Esophagus squamous epithelium (tissue), 5 donors: ENCODE measurements at places on chromosomes 5 and 9. TPM values are rescaled to one million over a fixed set of nuclear protein-coding genes. Genes with fewer than 3 reads are reported as not detected.
A peak's percentile ranks its signal among the peaks of the same experiment; 100 is the strongest.

STXBP1 gene
- total RNA-seq = 36.1 TPM

PCDHGB5 gene
- total RNA-seq = 7.2 TPM

ANKRD33B gene
- total RNA-seq = 2.7 TPM

WNT8A gene
- total RNA-seq = not detected

FIBCD1 gene
- total RNA-seq = not detected

- H3K27me3 ChIP-seq = no peaks in the 10 kb centered on the region
- no peaks in the 10 kb centered on the region for H3K4me1 ChIP-seq
- H3K4me3 ChIP-seq = no peak overlapping the region
- H3K36me3 ChIP-seq = no peaks in the 10 kb centered on the region
Measured at GRCh38 chr9:86822006-86822801, 125.1 kb downstream of the GAS1 start.

DNA sequence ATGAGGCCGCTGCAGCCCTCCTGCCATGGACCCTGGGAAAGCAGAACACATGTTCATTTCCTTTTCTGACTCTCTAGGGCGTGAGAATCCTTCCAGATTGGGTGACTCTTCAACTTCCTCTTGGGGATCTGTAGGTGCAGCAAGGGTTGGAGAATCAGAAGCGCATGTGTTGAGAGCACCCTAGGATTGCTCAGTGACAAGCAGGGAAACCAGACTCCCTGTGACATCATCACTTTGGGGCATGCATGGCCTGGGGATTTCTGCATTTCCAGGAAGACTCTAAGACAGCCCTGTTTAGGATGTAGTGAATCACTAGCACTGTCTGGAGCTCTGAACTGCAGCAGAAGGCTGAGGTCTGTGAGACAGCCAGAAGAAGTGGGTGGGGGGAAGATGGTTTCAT, 15.1 kb upstream of the LCP2 start:
- no peak overlapping the region for H3K27ac ChIP-seq
- H3K27me3 ChIP-seq = no peaks in the 10 kb centered on the region
- peaks cover 55% of the 10 kb centered on the region for H3K4me1 ChIP-seq

DNA sequence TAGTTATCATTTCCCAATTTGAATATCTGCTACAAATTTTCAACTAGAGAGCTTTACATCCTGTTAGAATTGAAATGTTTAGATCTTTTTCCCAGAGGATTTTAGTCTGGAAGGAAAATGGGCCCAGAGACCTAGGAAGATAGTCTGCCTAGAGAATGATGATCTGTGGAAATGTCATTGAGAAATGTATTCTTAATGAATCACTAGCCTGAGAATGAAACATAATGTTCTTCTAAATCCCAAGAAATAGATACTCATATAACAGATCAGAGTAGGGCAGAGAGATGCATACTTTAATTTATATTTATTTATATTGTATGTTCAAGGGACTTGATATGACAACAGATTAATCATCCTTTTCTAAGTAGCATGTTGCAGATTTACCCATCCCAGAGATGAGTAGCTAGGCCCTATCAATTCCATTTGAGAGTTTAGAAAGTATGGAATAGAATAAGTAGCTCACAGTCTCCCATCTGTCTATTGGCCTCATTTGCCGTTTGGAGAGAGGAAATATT, 25.1 kb upstream of the SLC44A1 start:
- no peaks in the 10 kb centered on the region for H3K36me3 ChIP-seq
- H3K4me1 ChIP-seq = no peaks in the 10 kb centered on the region
- H3K27me3 ChIP-seq = no peaks in the 10 kb centered on the region
- no peak overlapping the region for H3K27ac ChIP-seq

DNA sequence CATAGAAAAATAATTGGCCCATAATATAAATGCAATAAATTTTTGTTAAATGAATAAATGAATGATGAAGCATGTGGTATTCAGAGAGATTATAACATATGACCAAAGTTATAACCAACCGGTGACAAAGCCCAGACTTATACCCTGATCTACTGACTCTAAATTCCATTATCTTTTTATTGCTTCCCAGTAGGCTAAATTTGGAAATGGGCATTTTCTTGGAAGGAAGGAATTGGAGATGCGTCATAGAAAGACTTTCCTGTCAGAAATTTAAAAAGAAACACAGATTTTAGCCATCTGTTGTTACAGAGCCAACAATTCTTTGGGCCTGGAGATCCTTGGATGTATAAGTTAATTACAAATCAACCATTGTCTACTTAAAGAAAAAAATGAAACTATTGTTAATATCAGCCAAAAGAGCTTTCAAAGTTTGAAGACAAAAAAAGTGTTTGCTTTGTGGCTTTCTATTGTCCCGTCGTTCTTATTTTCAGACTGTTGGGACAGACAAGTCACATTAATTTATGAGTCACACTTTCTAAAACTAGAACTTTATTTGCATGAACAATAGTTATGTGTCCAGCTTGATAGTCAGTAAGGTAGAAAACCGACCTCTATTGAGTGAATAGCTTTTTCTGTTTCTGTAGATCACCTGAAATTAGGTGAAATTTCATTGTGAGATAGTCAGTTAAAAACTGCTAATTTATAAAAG, 428.7 kb downstream of the GABRG2 start:
- H3K27ac ChIP-seq = no peak overlapping the region
- H3K27me3 ChIP-seq = no peaks in the 10 kb centered on the region
- H3K4me3 ChIP-seq = no peak overlapping the region
- H3K36me3 ChIP-seq = no peaks in the 10 kb centered on the region

DNA sequence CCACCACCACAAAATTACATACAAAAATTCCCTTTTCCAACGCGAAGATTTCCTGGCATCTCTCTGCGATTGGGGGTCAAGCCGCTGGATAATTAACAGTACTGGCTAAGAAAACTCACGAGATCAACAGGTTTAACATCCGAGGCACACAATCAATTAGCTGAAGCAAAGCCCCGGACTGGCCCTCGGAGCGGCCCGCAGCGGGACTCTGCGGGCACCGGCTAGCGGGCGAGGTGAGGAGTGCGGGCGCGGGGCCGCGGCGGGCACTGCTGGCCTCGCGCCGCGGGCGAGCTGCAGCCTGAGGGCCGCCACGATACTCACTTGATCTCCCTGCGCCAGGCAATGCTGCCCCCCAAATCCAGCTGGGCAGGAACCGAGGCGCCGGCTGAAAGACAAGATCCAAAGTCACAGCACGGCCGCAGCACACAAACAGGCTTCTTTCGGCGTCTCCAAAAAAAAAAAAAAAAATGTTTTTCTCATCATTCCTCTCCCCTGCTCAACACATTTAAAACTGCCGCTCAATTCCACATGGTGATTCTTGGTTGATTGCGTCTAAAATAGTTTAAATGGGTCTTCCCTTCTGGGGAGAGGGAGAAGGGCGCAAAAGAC, 210.2 kb downstream of the MEF2C start:
- no peak overlapping the region for H3K27ac ChIP-seq
- H3K36me3 ChIP-seq = no peaks in the 10 kb centered on the region
- no peak for DNase-seq
- H3K4me1 ChIP-seq = peaks cover 14% of the 10 kb centered on the region

GRCh38 chr5:179263391-179264052, 81.7 kb downstream of the ADAMTS2 start:
- H3K4me1 ChIP-seq = peaks cover 8% of the 10 kb centered on the region
- H3K36me3 ChIP-seq = no peaks in the 10 kb centered on the region
- DNase-seq = no peak
- H3K27ac ChIP-seq = no peak overlapping the region
- H3K4me3 ChIP-seq = no peak overlapping the region
- no peaks in the 10 kb centered on the region for H3K27me3 ChIP-seq

DNA sequence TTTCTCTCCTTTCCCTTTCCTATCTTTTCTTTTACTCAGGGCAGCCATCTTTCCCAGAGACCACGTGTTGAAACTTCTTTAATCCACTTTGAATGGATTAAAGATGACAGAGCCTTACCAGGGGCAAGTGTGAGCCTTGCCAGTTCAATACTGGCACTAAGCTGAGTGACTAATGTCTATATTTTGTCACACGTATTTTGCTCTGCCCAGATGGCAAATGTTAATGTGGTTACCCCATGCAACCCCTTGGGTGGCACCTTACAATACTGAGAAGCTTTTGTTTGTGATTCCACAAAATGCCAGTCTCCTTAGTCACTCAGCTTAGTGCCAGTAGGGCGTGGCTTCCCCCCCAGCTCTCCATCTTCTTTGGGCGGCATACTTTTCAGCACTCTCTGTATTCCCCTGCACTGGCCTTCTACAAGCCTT, 24.8 kb downstream of the ANXA1 start:
- no peaks in the 10 kb centered on the region for H3K36me3 ChIP-seq
- H3K4me1 ChIP-seq = peaks cover 2% of the 10 kb centered on the region
- no peak overlapping the region for H3K4me3 ChIP-seq
- no peak for DNase-seq
- no peaks in the 10 kb centered on the region for H3K27me3 ChIP-seq
- H3K27ac ChIP-seq = peak overlapping the region; percentile 68

GRCh38 chr9:18129809-18130334, 344.1 kb upstream of the ADAMTSL1 start:
- no peaks in the 10 kb centered on the region for H3K4me1 ChIP-seq
- no peak for DNase-seq
- H3K27ac ChIP-seq = no peak overlapping the region
- H3K4me3 ChIP-seq = no peak overlapping the region

GRCh38 chr5:150557509-150557872, 49.6 kb downstream of the NDST1 start:
- peaks cover 18% of the 10 kb centered on the region for H3K36me3 ChIP-seq
- H3K4me3 ChIP-seq = no peak overlapping the region
- no peaks in the 10 kb centered on the region for H3K4me1 ChIP-seq
- DNase-seq = no peak

DNA sequence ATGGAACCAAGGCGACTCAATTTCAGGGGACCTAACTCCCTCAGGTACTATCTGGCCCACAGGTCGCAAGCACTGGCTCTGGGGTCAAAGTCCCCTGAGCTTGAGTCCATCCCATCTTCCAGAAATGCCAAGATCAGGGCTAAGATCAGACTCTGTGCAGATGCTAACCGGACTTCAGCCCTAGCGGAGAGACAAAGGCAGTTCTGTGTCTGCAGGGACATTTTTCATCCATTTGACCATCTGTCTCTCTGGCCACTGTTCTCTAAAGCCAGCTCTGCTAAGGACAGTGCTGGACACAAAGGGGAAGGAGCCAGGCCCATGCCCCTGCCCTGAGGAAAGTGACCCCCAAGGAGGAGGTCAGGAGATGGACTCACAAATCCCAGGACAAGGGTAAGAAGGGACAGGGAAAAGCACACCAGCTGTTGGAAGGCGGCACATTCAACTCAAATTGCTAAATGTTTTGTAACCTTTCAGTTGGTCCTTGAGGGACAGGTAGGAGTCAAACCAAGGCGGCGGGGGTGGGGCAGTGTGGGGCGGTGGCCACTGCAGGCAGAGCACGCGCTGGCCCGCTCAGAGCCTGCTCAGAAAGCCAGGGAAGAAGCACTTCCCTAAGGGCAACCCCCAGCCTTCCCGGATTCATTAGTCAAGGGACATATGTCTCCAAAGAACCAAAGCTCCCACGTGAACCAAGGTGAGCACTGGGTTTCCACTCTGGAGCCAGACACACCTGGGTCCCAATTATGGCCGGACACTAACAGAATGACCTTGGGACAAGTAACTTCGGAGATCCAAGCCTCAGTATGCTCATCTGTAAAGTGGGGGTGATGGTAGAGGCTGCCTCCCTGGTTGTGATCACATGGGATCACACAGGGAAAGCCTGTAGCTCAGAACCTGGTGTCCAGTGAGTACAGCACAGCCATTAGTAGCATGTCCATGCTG, 42.8 kb downstream of the STK10 start:
- H3K4me3 ChIP-seq = no peak overlapping the region
- H3K36me3 ChIP-seq = no peaks in the 10 kb centered on the region
- H3K27me3 ChIP-seq = no peaks in the 10 kb centered on the region

GRCh38 chr9:137379761-137380161, 43.2 kb downstream of the EXD3 start:
- DNase-seq = no peak
- H3K4me1 ChIP-seq = no peaks in the 10 kb centered on the region
- no peak overlapping the region for H3K27ac ChIP-seq
- no peak overlapping the region for H3K4me3 ChIP-seq
- H3K36me3 ChIP-seq = no peaks in the 10 kb centered on the region
- no peaks in the 10 kb centered on the region for H3K27me3 ChIP-seq

DNA sequence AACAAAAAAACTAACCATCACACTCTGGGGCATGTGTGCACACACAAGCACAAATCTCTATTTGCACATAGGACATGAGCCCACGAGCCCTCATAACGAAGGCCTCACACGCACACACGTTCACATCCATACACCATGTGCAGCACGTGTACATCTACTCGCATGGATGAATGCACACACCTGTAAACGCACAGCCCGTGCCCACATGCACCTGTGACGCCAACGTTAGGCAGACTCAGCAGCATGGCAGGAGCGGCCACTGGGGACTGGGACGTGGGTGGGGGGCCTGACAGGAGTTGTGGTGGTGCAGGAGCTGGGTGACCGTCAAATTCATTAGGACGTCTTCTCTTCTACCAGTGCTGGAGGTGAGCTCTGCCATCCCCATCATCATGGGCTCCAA, 3.2 kb downstream of the SLC34A1 start:
- DNase-seq = no peak
- H3K27ac ChIP-seq = no peak overlapping the region
- H3K36me3 ChIP-seq = no peaks in the 10 kb centered on the region

GRCh38 chr5:88845081-88845697, 37.8 kb downstream of the MEF2C start:
- H3K4me1 ChIP-seq = no peaks in the 10 kb centered on the region
- no peaks in the 10 kb centered on the region for H3K27me3 ChIP-seq
- H3K36me3 ChIP-seq = no peaks in the 10 kb centered on the region
- no peak overlapping the region for H3K4me3 ChIP-seq
- DNase-seq = no peak

- H3K4me3 ChIP-seq = no peak overlapping the region
- no peak for DNase-seq
- no peak overlapping the region for H3K27ac ChIP-seq
- no peaks in the 10 kb centered on the region for H3K4me1 ChIP-seq
- no peaks in the 10 kb centered on the region for H3K36me3 ChIP-seq
Measured at GRCh38 chr5:173715607-173716006, 99.2 kb upstream of the BOD1 start.

GRCh38 chr5:127785098-127785927, 82.1 kb downstream of the CCDC192 start:
- no peaks in the 10 kb centered on the region for H3K4me1 ChIP-seq
- H3K27me3 ChIP-seq = no peaks in the 10 kb centered on the region
- no peak for DNase-seq
- no peaks in the 10 kb centered on the region for H3K36me3 ChIP-seq
- no peak overlapping the region for H3K27ac ChIP-seq

GRCh38 chr9:89277454-89277853, 33.5 kb upstream of the CKS2 start:
- no peaks in the 10 kb centered on the region for H3K36me3 ChIP-seq
- H3K27ac ChIP-seq = no peak overlapping the region
- no peak overlapping the region for H3K4me3 ChIP-seq
- H3K27me3 ChIP-seq = no peaks in the 10 kb centered on the region

DNA sequence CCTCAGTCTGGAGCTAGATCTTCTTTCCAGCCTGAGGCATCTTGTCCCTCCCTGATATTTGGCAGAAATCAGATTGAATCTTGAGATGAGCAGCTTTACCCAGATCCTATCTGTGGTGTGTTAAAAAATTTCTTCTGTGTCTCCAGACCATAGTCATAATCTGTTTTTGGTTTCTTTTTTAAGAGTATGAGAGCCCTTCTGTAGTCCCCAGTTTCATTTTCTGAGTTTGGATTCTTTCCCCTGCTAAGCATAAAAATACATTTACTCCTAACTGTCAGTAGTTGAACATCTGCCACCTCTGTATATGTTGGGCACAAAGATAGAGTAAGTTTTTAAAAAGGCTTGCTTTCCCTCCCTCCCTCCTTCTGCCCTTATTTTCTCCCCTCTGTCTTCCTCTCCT, 137.7 kb downstream of the CNTLN start:
- no peaks in the 10 kb centered on the region for H3K27me3 ChIP-seq
- H3K4me3 ChIP-seq = no peak overlapping the region
- DNase-seq = no peak
- no peak overlapping the region for H3K27ac ChIP-seq
